GM23248 (cell line): ENCODE measurements at places on chromosomes 16 and 17. TPM values are rescaled to one million over a fixed set of nuclear protein-coding genes. Genes with fewer than 3 reads are reported as not detected.

Gene FBF1
- polyA plus RNA-seq = 4.3 TPM in 2 replicates

Gene CCDC40
- polyA plus RNA-seq = 2.3 and 2.4 TPM in 2 replicates

Gene KRTAP4-3
- not detected in 2 replicates for polyA plus RNA-seq

Gene ARL5C
- not detected in 2 replicates for polyA plus RNA-seq

Gene G6PC1
- polyA plus RNA-seq = not detected in 2 replicates

Gene MYH8
- not detected in 2 replicates for polyA plus RNA-seq

Gene CDYL2
- 1.9 and 2.1 TPM in 2 replicates for polyA plus RNA-seq

Gene NPIPA3
- polyA plus RNA-seq = 4.5 and 5.4 TPM in 2 replicates

Gene SDR42E2
- not detected in 2 replicates for polyA plus RNA-seq

Gene KRTAP2-3
- polyA plus RNA-seq = 54.3 and 55.2 TPM in 2 replicates

Gene SPIRE2
- polyA plus RNA-seq = 0.55 and 0.79 TPM in 2 replicates

Gene GRB7
- polyA plus RNA-seq = not detected in 2 replicates

Gene KRT14
- polyA plus RNA-seq = 0.90 and 0.93 TPM in 2 replicates

Gene DNASE1L2
- 0.80 and 0.89 TPM in 2 replicates for polyA plus RNA-seq

Gene SCGB1C2
- polyA plus RNA-seq = not detected in 2 replicates

Gene LCMT1
- 50.5 and 54.3 TPM in 2 replicates for polyA plus RNA-seq

Gene HEATR9
- not detected in 2 replicates for polyA plus RNA-seq

Gene RBFOX1
- not detected in 2 replicates for polyA plus RNA-seq

Gene MYCBPAP
- polyA plus RNA-seq = 0.79 and 1.4 TPM in 2 replicates

Gene CHAD
- polyA plus RNA-seq = not detected in 2 replicates

Gene C17orf58
- 12.0 and 12.8 TPM in 2 replicates for polyA plus RNA-seq

Gene NR1D1
- polyA plus RNA-seq = 4.6 and 5.4 TPM in 2 replicates

Gene KRTAP1-1
- 2.6 and 3.3 TPM in 2 replicates for polyA plus RNA-seq

Gene IGSF6
- 0.14 and 0.18 TPM in 2 replicates for polyA plus RNA-seq

Gene STAT5A
- polyA plus RNA-seq = 6.7 and 6.8 TPM in 2 replicates

Gene AATK
- 0.18 and 0.25 TPM in 2 replicates for polyA plus RNA-seq

Gene KLHL10
- 0.09 TPM in 2 replicates for polyA plus RNA-seq

Gene SCARF1
- polyA plus RNA-seq = 0.14 TPM in 1 of 2 replicates, not detected in the other

Gene DNAJA3
- polyA plus RNA-seq = 50.9 and 51.0 TPM in 2 replicates

Gene CHST5
- polyA plus RNA-seq = not detected in 2 replicates

Gene CDR2L
- polyA plus RNA-seq = 18.0 and 18.4 TPM in 2 replicates

Gene CACNG3
- polyA plus RNA-seq = not detected in 2 replicates

Gene TSNAXIP1
- polyA plus RNA-seq = 0.79 and 1.2 TPM in 2 replicates

Gene KRT24
- polyA plus RNA-seq = not detected in 2 replicates

Gene MRPL12
- 76.3 and 78.5 TPM in 2 replicates for polyA plus RNA-seq

Gene CYGB
- polyA plus RNA-seq = 1.1 and 1.6 TPM in 2 replicates

Gene PRSS22
- not detected in 2 replicates for polyA plus RNA-seq

Gene HSD17B1
- 2.6 and 3.0 TPM in 2 replicates for polyA plus RNA-seq

Gene HEXIM2
- 4.7 and 8.6 TPM in 2 replicates for polyA plus RNA-seq

Gene CDK3
- polyA plus RNA-seq = 1.9 and 2.0 TPM in 2 replicates

Gene SPAG7
- 97.7 and 107 TPM in 2 replicates for polyA plus RNA-seq

Gene HSPB9
- 0.34 TPM in 1 of 2 replicates, not detected in the other for polyA plus RNA-seq

Gene RAB11FIP4
- polyA plus RNA-seq = 0.38 and 0.40 TPM in 2 replicates

Gene FAM20A
- polyA plus RNA-seq = 10.9 and 11.0 TPM in 2 replicates

Gene HOXB5
- polyA plus RNA-seq = 1.3 and 2.0 TPM in 2 replicates

Gene ACSM5
- polyA plus RNA-seq = not detected in 2 replicates

Gene KRT20
- polyA plus RNA-seq = not detected in 2 replicates

Gene C17orf67
- polyA plus RNA-seq = 1.2 TPM in 2 replicates

Gene SMIM5
- polyA plus RNA-seq = 0.08 and 0.16 TPM in 2 replicates

Gene MAPT
- polyA plus RNA-seq = 0.06 and 0.39 TPM in 2 replicates

Gene PPY
- polyA plus RNA-seq = not detected in 2 replicates

Gene RGS11
- 4.4 and 4.5 TPM in 2 replicates for polyA plus RNA-seq

Gene EXOC3L1
- 0.28 and 0.53 TPM in 2 replicates for polyA plus RNA-seq

Gene ATP2C2
- 0.74 and 0.84 TPM in 2 replicates for polyA plus RNA-seq

Gene KRT40
- polyA plus RNA-seq = not detected in 2 replicates

Gene HOXB2
- polyA plus RNA-seq = 25.3 and 27.4 TPM in 2 replicates

Gene TOM1L1
- 5.5 and 6.9 TPM in 2 replicates for polyA plus RNA-seq

Gene ACSM2A
- polyA plus RNA-seq = not detected in 2 replicates
